ENCODE measurements at places on chromosomes 3 and 15.

GRCh38 chr3:156862338-156862737, 36.2 kb downstream of the LEKR1 start:
- DNase-seq, result no peak

GRCh38 chr3:6120786-6121185, 740.1 kb upstream of the GRM7 start:
- DNase-seq, result no peak

- DNase-seq, result no peak
Observed at GRCh38 chr15:65476903-65477302, 40.6 kb downstream of the DPP8 start.

DNA sequence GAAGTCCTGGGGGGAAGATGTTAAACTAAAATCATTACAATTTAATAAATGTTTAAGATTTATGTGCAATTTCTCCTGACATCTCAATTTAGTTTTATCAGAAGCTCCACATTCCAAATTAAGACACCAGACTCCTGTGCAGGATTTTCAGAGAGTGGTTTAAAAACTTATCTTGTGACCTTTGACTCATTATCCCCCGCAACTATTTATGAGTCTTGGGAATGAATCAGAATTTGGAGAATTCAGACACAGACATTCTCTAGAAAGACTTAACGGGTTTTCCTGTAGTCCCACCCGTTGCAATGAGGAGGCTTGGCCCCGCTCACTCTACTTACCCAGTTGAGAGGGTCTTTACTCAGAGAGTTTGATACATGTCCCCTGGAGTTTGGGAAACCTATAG, 7.1 kb downstream of the OR5K2 start:
- no peak for DNase-seq

DNA sequence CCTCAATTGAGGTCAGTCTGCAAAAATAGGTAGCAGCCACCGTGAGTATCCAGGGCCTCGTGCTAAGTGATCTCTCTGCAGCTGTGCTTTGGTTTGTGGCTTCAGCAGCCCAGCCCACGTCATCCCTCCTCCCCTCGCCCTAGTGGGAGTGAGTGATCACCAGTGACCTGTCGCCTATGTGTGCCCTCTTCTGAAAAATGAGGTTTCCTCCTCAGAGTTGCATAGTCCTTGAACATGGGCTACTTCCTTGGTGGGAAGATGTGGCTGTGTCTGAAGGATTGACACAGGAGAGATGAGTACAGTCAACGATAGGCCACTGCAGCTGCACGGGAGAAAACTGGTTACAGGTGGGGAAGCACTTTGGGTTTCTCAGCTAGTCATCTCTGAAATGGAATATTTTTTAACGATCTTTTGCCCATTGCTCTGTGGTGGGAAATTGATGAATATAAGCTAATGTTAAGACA, 144.8 kb upstream of the BHLHE40 start:
- no peak for DNase-seq

- DNase-seq, result no peak
Observed at GRCh38 chr3:146092230-146092629, 68.8 kb downstream of the PLOD2 start.

DNA sequence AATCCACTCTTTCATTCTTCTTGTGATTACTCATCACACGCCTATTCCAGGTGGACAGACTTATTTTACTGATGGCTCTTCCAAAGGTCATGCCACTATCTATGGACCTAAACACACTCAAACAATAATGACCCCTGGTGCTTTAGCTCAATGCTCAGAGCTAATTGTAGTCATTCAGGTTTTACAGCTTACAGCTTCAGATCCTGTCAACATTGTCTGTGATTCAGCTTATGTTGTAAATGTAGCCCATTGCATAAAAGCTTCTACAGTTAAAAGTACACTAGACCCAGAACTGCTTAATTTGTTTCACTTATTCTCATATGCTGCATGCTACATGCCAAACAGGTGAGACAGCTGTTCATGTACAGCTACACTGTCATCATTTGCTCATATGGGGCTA, 49.2 kb downstream of the LSM3 start:
- no peak for DNase-seq

DNA sequence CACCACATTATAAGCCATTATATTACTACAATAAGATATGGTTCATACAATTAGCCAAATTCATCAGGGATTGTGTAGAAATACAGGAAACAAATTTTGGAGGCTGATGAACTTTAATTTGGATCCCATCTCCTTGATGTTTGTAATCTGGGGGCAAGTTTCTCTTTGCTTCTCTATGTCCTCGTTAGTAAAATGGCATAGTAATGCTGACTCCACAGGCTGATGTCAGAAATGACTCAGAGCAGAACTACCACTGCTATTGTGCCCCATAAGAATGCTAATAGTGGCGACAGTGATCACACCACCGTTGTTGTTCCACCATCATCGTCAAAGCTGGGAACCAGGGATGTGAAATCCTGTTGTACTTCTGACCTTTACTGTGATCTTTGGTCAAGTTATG, 722.3 kb upstream of the LMCD1 start:
- DNase-seq, result no peak

DNA sequence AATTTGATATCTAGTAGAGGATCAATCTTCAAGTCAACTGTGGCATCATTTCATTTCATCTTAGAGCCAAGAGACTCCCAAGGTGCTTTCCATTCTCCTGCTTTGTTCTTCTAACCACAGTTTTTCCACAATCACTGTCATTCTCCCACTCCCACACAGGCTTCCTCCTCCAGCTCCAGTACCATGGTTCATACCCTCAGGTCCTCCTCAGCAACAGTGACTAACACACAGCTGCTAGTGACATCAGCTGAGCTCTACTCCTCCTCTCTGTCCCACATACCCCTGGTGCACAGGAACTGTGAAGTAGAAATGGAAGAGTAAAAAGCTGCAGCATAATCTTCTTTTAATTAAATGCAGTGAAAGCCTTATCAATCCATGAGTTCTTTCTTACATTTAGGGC, 200.2 kb upstream of the DPH6 start:
- DNase-seq, result no peak

GRCh38 chr15:81092559-81092902, 41.5 kb upstream of the CFAP161 start:
- DNase-seq, result no peak

DNA sequence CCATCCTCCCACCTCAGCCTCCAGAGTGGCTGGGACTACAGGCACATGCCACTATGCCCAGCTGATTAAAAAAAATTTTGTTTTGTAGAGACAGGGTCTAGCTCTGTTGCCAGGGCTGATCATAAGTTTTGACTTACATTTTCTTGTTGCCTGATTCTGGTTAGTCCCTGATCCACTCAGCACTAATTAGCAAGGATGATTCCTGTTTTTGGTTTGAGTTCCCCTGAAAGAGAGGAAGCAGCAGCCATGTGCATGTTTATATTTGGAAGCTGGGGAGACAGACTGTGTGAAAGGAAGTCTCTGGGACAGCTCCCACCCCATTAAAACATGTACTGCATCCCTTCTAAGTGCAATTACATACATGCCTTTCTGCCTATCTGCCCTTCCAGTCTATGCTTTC, 3.6 kb upstream of the NCK1 start:
- DNase-seq, result no peak

DNA sequence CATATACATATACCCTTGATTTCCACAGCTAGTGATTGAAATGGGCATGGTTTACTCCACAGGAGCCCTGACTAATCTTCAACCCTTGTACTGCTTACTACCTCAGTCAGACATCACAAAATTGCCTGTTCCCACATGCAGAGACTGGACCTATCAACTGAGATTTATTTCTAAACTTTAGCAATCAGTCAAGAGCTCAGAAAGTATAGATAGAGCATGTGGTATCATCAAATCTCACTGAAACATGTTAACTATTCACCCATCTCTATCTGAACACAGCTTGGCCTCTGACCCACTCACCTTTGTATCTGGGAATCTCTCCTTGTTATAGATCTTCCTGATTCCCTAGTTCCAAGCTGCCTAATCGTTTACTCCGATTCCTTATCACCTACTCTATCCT, 14.6 kb downstream of the ADAM10 start:
- no peak for DNase-seq

GRCh38 chr3:51888463-51889105, 13.2 kb upstream of the IQCF5 start:
- DNase-seq, result no peak

DNA sequence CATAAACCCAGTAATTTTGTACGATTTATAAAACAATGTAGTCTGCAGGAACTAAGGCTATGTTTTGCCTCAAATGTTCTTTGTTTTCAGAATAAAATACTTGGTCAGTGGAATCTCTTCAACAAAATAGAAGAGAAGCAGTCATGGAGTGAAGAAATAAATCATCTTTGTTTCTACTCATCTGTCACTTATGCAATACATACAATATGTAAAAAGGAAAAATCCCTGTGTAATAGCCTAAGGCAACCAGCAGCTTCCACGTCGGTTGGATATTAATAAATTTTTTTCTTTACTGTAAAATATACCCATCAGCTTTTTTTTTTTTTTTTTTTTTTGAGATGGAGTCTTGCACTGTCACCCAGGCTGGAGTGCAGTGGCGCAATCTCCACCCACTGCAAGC, 5.2 kb upstream of the WDR5B start:
- no peak for DNase-seq

GRCh38 chr15:67195305-67195704, 59.2 kb downstream of the AAGAB start:
- DNase-seq, result no peak

DNA sequence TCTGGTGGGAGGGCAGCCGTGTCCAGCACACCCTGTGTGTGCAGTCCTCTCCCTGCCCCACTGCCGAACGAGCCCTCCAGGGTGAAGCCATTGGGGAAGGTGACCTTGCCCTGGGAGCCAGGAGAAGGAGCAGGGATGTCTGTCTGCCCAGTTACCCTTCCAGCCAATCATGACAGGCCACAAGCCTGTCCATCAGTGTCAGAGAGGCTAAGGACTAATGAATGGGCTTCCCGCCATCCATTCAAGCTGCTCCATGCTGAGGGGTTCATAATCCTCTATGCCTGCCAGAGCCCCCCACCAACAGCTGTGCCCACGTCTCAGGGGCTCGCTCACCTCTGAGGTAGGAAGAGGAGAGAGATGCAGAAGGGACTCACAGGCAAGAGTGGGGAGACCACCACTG, 15.2 kb downstream of the ALS2CL start:
- no peak for DNase-seq

GRCh38 chr15:73382115-73382514, 13.4 kb upstream of the HCN4 start:
- no peak for DNase-seq

DNA sequence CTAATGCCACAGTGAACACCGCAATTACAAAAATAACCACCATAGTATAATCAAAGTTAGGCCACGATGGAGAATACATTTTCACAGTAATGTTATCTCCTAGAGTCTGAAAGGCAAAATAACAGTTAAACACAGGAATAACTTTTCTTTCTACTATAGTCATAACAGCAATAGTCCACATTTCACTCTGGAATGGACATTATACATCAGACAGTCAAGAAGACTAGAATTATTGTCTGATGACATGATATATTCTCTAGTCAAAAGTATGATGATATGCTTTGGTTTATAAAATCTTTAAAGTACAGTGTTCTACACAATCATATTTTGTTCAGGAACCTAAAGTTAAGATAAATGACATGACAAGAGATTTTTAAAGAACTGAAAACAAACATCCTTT, 18.0 kb downstream of the SPPL2A start:
- DNase-seq, result no peak

- DNase-seq, result peak; percentile 91
Observed at GRCh38 chr3:23916886-23917678, at the start of the genes NKIRAS1 and RPL15. NKIRAS1 (minus strand) TSS chr3:23916990; CDS start chr3:23910904, 6,086 bp downstream. RPL15 (plus strand) TSS chr3:23917132; CDS start chr3:23917860, 728 bp downstream.
